ENCODE measurements at places on chromosomes 4 and X. TPM values are rescaled to one million over a fixed set of nuclear protein-coding genes. Genes with fewer than 3 reads are reported as not detected.

Gene SPP1
- total RNA-seq, result 1,002 TPM

Gene LRBA
- 49.0 TPM for total RNA-seq

Gene ADH1A
- not detected for total RNA-seq

DNA sequence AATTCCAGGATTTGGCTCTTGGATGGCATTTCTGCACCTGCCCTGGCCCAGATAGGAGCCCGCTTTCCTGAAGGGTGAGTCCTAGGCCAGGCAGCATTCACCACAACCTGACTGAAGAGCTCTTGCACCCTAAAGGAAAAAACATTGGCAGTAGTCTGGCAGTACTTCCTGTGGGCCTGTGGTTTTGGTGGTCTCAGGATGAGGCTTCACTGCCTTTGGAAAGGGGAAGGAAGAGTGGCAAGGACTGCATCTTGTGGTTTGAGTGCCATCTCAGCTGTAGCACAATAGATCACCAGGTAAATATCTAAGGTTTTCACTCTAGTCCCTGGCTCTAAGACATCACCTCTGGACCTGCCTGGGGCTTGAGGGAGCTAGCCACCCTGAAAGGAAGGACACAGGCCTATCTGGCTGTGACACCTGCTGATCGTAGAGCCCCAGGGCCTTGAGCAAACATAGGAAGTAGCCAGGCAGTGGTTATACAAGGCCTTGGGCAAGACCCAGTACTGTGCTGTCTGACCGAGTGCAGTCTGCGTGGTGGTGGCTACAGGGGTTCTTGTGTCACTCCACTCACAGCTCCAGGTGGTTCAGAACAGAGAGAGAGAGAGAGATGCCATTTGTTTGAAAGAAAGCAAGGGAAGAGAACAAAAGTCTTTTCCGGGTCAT lies 28.5 kb upstream of the PRRG1 start:
- no peak overlapping the region for H3K4me3 ChIP-seq
- no peaks in the 10 kb centered on the region for H3K36me3 ChIP-seq
- H3K4me1 ChIP-seq, result peaks cover 22% of the 10 kb centered on the region
- H3K27ac ChIP-seq, result no peak overlapping the region
- no peaks in the 10 kb centered on the region for H3K27me3 ChIP-seq
- DNase-seq, result no peak

GRCh38 chr4:176818531-176818930 lies 25.8 kb upstream of the VEGFC start:
- H3K27ac ChIP-seq, result no peak overlapping the region
- no peaks in the 10 kb centered on the region for H3K36me3 ChIP-seq
- H3K4me3 ChIP-seq, result no peak overlapping the region

DNA sequence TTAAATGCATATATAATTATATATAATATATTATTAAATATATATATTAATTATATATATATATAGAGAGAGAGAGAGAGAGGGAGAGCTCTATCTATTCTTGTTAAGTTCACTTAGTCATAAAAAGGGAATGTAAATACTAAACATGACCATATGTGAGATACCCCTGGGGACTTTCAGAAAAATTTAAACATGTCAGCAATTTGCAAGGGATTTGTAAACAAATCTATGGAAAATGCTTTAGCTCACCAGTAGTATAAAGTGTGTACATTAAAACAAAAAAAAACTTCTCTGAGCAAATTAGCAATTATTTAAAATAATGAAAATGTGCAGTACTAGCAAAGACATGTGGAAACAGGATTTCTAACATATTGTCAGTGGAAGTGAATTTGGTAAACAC lies 1755.5 kb downstream of the PCDH19 start:
- H3K36me3 ChIP-seq, result no peaks in the 10 kb centered on the region
- H3K27ac ChIP-seq, result no peak overlapping the region
- no peak overlapping the region for H3K4me3 ChIP-seq
- no peaks in the 10 kb centered on the region for H3K27me3 ChIP-seq
- no peak for DNase-seq
- no peaks in the 10 kb centered on the region for H3K4me1 ChIP-seq

GRCh38 chrX:31061091-31061490 lies 10.8 kb downstream of the FTHL17 start:
- H3K27me3 ChIP-seq, result no peaks in the 10 kb centered on the region
- no peak overlapping the region for H3K4me3 ChIP-seq
- no peak for DNase-seq
- no peaks in the 10 kb centered on the region for H3K36me3 ChIP-seq
- H3K4me1 ChIP-seq, result no peaks in the 10 kb centered on the region

GRCh38 chrX:85107407-85107806 lies 103.7 kb downstream of the APOOL start:
- no peaks in the 10 kb centered on the region for H3K27me3 ChIP-seq
- no peak overlapping the region for H3K4me3 ChIP-seq
- no peaks in the 10 kb centered on the region for H3K36me3 ChIP-seq
- H3K27ac ChIP-seq, result no peak overlapping the region
